ENCODE measurements at places on chromosomes 1 and 21.

DNA sequence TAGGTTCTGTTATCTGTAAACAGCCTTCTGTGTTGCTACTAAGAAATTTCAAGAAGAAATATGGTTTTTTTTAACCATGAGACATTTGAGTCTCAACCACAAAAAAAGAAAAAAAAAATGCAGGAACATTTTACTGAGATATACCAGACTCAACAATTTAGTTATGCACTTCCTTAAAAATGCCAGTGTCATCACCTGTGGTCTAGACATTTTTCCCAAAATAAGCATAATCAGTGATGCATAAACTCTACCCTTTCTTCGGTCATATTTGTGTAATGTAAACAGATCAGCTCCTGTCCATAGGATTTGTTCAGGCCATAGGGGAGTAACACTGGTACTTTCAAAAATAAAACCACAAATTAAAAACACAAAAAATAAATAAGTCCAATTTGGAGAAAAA lies 122.6 kb upstream of the TNFSF4 start:
- DNase-seq, result no peak

GRCh38 chr1:238777551-238777950 lies 608.8 kb upstream of the CHRM3 start:
- DNase-seq, result no peak

DNA sequence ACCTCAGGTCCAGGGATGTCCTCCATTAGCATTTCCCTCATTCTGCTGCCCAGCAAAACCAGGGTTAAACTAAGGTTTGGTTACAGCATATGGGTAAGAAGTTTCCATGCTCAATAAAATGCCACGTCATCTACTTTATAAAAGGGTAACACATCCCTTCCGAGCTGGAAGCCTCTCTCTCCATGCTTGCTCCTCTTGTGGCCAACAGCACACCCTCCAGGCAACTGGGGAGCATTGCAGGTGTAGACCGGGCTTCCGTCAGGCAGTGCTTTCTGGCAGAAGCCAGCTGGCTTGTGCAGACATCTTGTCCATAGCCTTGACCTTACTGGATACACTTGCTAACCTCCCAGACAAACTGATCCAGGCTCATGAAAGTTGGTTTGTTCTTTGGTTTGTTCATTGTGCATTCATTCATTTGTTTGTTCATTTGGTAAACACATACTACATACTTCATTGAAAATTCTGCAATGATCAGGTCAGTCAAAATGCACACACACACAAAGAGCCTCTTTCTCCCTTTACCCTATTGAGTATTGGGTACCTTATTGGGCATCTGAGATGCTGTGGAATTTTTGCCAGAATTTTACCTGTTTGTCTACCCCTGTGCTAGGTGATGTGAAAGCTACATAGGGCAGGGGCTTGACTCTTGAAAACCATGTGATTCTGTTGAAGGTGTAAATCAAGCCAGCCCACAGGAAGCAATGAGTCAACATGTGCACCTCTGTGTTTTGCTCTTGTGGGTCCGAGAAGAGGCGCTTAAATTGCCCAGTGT lies 422.8 kb downstream of the CAMTA1 start:
- DNase-seq, result no peak

GRCh38 chr1:157086299-157086698 lies 13.3 kb downstream of the ETV3L start:
- no peak for DNase-seq

DNA sequence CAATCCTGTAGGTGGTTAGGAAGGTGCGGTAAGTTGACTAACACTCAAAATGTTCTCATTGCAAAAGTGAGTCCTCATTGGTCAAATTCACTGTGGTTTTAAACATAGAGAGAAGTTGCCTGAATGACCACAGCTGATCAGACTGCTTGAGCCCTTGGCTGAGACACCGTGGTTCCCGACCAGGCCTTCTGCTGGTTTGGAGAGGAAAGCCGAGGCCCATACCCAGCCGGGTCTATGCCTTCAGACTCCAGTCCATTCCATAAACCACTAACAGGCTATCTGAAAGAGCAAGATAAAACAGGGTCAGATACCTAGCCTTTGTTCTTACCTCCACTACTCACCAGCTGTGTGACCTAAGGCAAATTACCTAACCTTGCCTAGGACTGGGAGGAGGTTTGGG lies 133.9 kb downstream of the LMX1A start:
- DNase-seq, result no peak

GRCh38 chr1:116769561-116769977 lies 15.3 kb downstream of the CD2 start:
- peak; percentile 49 for DNase-seq

DNA sequence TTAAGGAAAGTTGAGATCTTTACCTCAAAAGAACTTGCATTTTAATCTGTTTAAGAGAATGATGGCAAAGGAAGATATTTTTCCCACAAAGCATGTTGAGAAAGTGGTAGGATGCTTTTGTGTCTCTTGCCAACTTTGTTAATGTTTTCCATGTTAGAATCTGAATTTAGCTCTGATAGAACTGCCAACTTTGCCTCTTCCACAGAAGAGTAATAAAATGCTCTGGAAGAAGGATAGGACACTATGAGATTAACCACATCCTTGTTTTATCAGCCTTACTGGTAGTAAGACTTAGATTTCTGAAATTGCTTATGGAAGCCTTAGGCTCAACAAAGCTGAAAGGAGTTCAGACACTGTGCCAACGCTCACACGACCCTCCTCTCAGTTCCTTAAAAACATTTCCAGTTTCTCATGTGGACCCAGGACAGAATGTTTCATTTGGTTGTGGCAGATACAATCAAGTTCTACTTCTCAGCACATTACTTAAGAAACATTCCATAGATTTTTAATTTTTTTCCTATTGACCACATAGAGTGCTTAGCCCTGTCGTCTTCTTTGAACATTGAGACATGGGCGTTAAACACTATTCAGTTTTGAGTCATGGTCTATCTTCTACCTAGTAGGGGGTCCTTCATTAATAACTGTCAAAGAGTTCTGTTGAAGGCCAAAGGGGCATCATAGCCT lies 59.0 kb downstream of the MTR start:
- no peak for DNase-seq

- DNase-seq, result no peak
These were observed 20.5 kb upstream of the CD2 start for GRCh38 chr1:116733476-116734365.

DNA sequence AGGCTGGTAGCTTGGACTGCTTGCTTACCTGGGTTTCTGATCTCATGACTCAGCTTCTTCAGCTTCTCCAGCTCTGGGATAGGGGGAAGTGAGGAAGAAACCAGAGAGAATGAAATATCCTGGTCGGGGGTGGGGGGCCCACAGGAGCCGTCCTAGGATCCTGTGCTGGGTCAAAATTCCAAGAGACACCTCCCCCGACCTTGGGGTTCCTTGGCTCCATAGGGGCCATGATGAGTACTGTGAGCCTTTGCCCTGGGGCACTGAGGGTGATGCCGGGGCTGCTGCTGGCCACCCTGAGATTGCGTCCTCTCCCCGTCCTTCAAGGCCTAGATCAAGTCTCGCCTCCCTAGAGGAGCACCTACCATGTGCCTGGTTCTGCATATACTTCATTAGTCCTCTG lies 40.0 kb downstream of the MYOM3 start:
- DNase-seq, result no peak

All from stimulated activated CD8-positive, alpha-beta memory T cell treated with anti-CD3 and anti-CD28 coated beads, Interleukin-4, amount 100 ng/mL, for 24 hours (primary cell).